ENCODE measurements at places on chromosomes 1 and 21.

GRCh38 chr21:36990508-36991205 is 15.8 kb upstream of the RIPPLY3 start:
- DNase-seq: no peak

GRCh38 chr1:82162486-82163420 is 362.0 kb downstream of the ADGRL2 start:
- DNase-seq: no peak

GRCh38 chr1:15328351-15329103 is 81.2 kb upstream of the EFHD2 start:
- no peak for DNase-seq

- peak; percentile 98 for DNase-seq
These were observed 105.2 kb downstream of the SUSD4 start for GRCh38 chr1:223258751-223259198.

GRCh38 chr1:79422726-79423125 is 416.2 kb upstream of the ADGRL4 start:
- no peak for DNase-seq

DNA sequence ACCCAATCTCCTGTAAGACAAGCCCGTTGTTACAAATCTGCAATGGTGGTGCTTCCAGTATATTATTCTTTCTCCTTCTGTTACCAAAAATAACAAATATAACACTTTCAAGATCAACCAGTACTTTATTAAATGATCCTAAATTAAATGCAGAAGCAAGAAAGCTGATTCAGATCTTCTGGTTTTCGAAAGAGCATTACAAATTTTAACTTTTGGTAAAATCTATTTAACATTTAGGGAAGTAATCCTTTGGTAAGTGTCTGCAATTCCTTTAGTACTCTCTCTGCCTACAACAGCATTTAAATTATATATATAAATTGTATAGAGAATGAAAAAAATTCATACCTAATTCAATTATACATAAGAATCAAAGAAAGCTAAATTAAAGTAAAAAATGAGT is 198.6 kb upstream of the HMCN1 start:
- no peak for DNase-seq

Measured in MCF 10A (cell line).